ENCODE measurements at places on chromosomes 4 and X.
A peak's percentile ranks its signal among the peaks of the same experiment; 100 is the strongest.

DNA sequence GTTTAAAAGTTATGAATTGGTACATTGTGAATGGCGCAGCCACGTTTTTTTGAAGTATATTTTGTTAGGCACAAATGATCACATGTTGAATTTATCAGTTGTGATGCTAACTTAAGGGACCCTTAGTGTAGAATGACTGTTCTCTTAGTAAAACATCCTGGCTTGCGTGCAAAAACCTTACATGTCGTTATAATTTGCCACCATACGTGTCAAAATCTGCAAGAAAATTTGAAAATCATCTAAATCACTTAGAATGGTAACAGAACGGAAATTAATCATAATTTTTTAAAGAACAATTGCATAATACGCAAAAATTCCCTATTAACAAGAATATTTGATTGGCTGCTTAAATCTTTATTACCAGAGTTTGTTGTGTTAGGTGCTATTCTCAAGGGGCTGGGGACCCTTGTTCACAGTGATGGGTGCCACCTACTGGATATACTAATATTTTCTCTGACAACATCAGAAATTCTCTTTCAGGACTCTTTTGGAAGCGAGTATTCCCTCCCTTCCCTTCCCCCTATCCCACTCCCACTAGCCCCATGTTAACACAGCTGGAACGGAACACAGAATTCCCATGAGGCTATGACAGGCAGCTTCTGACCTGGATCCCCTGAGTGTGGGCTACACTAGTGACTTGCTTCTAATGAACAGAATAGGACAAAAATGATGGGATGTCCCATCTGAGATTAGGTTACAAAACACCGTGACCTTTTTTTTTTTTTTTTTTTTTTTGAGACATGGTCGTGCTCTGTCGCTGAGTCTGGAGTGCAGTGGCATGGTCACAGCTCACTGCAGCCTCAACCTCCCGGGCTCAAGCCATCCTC lies 71.8 kb downstream of the SUPT20HL2 start:
- peak; percentile 58 for DNase-seq

GRCh38 chr4:88187766-88188165 lies 29.3 kb upstream of the ABCG2 start:
- DNase-seq, result no peak

GRCh38 chrX:29478336-29479069 lies 736.9 kb upstream of the MAGEB2 start:
- DNase-seq, result peak; percentile 74

DNA sequence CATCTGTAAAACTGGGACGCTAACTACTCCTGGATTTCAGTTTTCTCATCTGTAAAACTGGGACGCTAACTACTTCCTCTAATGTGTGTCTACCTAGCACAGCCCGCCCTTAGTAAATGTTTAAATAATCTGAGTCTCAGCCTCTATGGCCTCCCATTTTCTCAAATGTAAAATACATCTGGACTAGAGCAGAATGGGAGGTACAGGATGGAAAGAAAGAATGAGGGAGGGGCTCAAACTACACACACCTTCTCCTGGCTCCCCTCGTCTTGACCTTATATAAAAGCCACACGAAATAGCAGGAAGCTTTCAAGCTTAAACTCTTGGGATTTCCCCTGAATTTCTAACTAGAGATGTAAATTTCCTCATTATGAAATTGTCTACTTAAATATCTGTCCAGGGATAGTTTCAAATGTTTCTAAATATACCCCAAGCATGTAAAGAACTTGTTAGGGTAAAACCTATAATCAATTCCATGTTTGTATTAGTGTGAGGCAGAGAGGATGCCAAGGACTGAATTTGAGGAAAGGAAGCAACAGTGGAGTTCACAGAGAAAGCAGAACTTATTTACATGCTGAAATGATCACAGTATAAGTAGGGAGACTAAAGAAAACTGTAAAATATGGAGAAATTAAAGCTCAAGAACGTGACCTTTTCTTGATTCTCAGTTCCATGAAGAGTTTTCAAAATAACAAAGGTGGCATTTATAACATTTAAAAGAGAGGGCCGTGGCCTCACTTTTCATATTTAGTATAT lies 220.0 kb downstream of the NWD2 start:
- DNase-seq, result no peak

- no peak for DNase-seq
These were observed 369.9 kb upstream of the ANXA10 start for GRCh38 chr4:167722487-167722808.

DNA sequence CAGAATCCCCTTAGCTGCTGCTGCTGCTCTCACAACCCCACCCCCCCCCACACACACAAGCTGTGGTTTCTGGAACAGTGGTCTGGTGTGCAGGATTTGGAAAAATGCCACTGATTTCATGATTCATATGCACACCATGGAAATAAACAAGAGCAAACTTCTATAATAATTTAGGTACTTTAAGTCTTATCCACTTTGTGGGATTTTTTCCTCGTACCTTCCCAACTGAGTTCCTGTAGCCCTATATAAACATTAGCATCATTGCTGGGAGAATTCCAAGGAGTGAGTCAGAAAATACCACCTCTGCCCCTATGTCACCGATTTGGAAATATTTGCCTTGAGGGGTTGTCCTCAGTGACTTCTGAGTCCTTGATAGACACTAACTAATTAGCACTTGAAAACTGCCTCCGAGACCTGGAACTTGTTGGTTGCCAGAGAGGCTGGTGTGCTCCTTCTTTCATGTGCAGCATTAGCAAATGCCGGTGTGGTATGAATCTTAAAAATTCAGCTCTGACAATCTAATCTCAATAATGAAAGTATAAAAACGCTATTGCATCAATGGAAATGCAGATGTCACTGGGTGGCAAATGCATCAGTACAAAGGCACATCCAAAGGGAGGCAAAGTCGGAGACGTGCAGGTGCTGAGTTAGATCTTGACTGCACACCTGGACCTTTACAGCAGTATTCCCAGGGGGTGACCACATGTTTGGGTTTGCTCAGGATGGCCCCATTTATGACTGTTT lies 61.8 kb downstream of the CPE start:
- DNase-seq, result no peak

- DNase-seq, result no peak
These were observed 557.0 kb downstream of the SPRY1 start for GRCh38 chr4:123953566-123953965.

GRCh38 chrX:49661881-49662280 lies 33.9 kb downstream of the PAGE1 start:
- DNase-seq, result no peak

DNA sequence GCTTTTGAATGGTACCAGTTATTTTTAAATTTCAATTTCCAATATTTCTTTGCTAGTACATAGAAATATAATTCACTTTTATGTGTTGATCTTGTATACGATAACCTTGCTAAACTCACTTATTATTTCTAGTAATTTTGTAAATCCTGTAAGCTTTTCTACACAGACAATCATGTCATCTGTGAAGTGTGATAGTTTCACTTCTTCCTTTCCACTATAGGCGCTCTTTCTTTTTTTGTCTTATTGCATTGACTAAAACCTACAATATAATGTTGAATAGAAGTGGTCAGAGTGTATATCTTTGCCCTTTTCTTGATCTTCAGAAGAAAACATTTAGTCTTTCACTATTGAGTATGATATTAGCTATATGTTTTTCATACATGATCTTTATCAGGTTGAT lies 76.6 kb downstream of the ZNF182 start:
- no peak for DNase-seq

- no peak for DNase-seq
These were observed 36.8 kb upstream of the ARSD start for GRCh38 chrX:2965965-2966364.

- DNase-seq, result no peak
These were observed 2.7 kb upstream of the NKX3-2 start for GRCh38 chr4:13546941-13547484.

DNA sequence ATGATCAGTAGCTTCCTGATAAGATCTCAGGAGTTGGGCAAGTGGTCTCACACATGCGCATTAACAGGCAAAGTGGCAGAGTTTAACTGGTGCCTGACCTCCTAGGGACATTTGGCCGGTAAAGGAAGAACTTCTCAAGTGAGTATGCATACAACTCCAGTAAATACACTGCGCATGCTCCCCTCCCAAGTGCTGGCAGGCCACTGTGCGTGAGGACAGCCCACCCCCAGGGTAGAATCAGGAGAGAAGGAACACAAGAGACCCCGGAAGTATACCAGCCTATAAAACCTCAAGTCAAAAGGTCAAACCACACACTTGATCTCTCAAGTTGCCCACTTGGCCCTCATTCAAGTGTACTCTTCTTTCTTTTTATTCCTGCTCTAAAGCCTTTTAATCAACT lies 225.5 kb upstream of the ANKRD50 start:
- DNase-seq, result peak; percentile 16
